Central memory CD4-positive, alpha-beta T cell (primary cell): ENCODE measurements at places on chromosomes 2 and 18.

GRCh38 chr2:217952409-217952808 lies 50.4 kb downstream of the TNS1 start:
- no peak for DNase-seq

DNA sequence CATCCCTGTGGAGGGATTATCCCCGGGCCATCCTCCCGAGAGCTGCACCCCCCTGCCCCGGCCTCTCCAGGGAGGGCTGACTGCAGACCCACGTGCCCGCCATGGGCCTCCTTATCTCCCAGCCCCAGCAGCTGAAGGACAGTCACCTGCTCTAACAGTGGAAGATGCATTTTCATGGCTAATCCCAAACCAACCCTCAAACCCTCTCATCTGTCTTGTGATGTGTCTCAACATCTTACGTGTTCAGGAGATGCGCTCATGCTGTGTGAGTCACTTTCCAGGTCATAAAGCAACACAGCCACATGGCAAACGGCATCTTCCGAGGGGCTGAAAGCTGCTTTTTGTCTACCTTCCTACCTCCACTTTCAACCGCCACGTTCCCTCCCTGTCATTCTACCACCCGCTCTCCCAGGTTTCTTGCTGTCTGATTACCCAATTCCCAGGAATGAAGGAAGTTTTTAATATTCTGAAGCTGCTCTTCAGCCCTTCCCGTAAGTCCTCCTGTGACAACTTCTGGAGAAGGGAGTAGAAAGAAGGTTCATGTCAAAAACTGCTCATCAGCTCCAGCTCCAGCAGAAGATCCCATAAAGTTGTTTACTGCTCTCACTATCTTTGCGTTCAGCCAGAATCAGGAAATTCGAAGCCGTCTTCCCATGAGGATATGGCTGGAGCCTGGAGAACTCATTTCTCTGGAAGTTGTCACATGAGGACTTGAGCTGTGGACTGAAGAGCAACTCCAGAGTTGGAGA lies 54.5 kb downstream of the MBP start:
- no peak for DNase-seq

DNA sequence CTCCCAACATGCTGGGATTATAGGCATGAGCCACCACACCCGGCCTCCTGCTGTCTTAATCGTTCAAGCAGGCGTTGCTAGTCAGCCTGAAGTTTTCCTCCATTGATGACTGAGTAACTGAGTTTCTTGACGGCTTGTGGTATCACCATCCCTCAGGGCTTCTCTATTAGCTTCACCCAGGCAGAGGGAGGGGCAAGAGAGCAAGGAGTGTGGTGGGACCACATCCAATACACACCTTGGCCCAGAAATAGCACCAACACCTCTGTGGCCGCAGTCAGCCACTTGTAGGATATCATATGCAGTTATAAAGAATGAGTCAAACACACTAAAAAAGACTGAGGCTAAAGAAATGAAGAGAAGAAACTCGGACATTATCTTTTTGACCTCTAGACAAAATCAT lies 1009.4 kb upstream of the CELF4 start:
- no peak for DNase-seq

- peak; percentile 50 for DNase-seq
Measured at GRCh38 chr2:61538920-61539520, 864 bp upstream of the XPO1 start.

DNA sequence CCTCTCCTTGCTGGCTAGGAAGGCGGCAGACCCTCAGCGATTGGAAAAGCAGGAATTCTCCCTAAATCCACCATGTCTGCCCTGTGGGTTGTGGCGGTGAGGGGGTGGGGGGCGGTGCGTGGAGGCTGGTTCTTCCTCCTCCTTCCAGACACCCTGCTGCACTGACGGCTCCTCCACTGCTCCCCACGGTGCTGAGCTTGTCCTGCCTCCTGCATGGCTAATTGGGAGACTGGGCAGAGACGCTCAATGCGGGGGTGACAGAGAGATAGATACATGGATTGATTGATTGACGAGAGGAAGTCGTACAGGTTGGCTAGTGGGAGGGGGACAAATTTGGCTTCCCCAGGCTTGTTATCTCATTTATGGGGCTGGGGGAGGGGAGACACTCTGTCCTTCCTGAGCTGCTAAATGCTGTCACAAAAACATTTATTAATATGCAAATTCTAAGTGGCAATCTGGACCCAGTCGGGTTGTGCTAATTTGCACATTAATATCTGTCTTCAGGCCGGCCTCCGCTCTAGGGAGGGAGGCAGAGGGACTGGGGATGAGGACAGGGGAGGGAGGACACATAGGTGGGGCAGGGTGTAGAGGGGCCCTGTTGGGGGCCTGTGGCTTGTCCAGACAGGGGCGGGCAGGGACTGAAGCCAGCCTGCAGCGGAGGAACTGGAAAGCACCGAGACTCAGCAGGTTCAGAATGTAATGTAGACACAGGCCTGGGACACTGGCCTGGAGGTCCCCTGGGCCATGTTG lies 181.6 kb downstream of the CELF4 start:
- no peak for DNase-seq

- DNase-seq = no peak
Measured at GRCh38 chr2:197239434-197239833, 71.1 kb downstream of the ANKRD44 start.

- no peak for DNase-seq
Measured at GRCh38 chr18:63788447-63789096, 13.4 kb downstream of the SERPINB7 start.

GRCh38 chr18:6414723-6415417 lies at the start of gene L3MBTL4:
TSS of gene L3MBTL4 (minus strand) at chr18:6414911. CDS start at chr18:6311625, 103,286 bp downstream.
- no peak for DNase-seq

DNA sequence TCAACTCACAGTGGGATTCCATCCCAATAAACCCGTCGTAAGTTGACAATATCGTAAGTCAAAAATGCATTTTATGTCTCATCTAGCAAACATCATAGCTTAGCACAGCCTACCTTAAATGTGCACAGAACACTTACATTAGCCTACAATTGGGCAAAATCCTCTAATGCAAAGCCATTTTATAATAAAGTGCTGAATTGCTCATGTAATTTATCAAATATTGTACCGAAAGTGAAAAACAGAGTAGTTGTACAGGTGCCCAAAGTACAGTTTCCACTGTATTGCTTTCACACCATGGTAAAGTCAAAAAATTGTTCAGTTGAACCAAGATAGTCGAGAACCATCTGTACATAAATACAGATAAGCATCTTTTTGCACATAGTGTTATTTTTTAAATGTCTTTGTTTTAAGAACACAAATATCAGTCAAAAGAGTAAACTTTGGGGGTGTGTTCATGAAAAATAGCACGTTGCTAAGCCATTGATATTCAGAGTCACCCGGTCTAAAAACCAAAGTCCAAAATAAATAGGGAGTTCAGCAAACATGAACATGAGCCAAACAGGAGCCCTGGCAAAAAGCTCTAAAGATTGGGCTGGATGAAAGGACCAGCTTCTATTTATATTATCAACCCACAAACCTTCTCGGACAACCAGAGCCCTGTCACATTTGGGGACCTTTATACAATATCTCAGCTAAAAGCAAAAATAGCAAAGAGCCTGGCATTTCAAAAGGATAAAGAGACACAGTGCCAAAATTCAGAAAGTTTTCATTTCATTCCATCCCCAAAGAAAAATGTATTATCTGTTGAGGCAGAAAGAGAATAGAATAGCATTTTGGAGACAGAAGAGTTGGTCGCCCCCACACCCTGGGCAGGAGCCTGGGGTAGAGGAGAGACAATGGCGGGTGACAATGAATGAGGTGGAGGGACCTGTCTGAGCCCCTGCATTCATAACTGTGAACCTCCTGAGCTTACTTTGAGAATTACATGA lies 105.9 kb upstream of the SH3BP4 start:
- DNase-seq = no peak

DNA sequence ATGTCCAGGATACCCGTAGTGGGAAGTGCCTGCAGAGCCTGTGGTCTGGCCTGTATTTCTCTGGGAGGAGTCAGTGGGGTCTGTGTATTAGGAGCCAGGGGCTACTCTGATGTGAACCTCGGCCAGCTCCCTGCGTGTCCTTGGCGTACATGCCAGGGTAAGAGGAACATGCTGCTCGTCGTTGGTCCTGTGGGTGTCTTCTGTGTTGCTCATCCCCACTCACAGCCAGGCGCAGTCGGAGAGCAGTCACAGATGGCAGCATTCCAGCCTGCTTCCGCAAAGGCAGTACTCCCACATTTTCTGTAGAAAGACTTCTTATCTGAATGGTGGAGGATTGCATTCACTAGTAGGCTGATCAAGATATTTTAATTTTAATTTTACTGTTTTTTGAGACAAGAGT lies 84.9 kb downstream of the DGKD start:
- no peak for DNase-seq

GRCh38 chr2:80968450-80968849 lies 663.9 kb upstream of the LRRTM1 start:
- DNase-seq = no peak

- no peak for DNase-seq
Measured at GRCh38 chr2:85611217-85611704, 605 bp downstream of the C2orf68 start.

GRCh38 chr18:59481436-59481835 lies 122.4 kb upstream of the LMAN1 start:
- no peak for DNase-seq

- DNase-seq = no peak
Measured at GRCh38 chr2:107817378-107817777, 9.3 kb upstream of the RGPD4 start.

DNA sequence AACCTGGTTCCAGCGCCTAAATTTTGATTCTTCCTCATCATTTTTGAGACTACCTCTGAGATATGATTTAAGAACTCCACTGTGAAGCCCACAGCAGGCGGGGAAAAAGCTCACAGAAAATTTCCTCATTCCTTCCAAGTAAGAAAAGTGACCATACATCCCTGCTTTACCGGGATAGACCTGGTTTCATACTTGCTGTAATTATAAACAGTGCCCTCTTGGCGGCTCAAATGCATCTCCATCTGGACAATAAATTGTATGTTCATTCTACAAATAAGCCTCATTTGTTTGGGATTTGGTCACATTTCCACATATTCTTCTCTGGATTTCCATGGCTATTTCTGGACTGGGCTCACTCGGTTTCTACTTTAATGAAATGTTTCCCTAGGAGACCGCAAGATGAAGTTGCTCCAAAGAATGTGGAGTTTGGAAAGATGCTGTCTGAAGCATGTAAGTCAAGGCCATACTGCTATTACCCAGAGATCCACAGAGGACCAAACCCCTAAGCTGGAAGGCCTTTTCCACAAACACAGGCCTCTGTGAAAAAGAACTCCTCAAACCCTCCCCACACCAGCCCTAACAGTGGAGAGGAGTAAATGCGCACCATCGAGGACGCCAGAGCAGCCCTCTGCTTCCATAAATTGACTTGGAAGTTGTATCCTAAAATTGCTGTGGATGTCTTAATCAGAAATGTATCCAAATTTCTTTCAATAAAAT lies 13.9 kb downstream of the STAT1 start:
- no peak for DNase-seq

DNA sequence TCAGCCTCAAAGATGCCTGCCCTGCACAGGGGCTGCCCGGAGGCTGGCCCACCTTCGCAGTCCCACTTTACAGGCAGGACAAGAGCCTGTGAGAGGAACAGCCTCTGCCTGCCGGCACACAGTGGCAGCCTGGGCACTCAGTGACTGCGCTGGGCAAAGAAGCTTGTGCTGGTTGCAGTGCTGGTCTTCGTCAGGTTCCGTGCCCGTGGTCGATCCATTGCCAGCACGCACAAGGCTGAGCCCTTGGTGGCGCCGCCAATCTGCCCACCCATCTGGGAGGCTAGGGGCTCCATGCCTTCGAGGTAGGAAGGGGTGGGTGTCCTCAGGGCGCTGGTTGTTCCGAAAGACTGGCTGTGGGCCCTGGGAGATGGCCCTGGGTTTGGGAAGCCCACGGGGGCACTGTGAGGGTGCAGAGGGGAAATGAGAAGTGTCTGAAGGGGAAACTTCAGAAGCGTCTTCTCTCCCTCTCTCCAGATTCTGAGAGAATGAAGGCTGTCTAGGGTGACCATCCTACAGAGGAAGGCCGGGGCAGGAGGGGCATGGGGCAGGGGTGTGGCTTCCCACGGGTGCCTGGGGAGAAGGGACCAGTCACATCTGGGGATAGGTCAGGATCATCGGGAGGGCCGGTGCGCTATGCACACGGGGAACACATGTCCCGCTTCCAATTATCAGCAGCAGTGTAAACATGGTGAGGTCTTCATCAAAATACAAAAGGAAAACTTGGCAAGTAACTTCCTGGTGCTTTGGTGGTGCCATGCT lies 49.1 kb upstream of the HS6ST1 start:
- no peak for DNase-seq

- DNase-seq = no peak
Measured at GRCh38 chr2:169091761-169092519, 22.6 kb downstream of the DHRS9 start.

- no peak for DNase-seq
Measured at GRCh38 chr2:238413368-238413767, 13.4 kb upstream of the ASB1 start.

GRCh38 chr2:193980599-193980998 lies 1676.4 kb upstream of the SLC39A10 start:
- no peak for DNase-seq

- no peak for DNase-seq
Measured at GRCh38 chr2:101371636-101372035, 15.7 kb downstream of the CREG2 start.

DNA sequence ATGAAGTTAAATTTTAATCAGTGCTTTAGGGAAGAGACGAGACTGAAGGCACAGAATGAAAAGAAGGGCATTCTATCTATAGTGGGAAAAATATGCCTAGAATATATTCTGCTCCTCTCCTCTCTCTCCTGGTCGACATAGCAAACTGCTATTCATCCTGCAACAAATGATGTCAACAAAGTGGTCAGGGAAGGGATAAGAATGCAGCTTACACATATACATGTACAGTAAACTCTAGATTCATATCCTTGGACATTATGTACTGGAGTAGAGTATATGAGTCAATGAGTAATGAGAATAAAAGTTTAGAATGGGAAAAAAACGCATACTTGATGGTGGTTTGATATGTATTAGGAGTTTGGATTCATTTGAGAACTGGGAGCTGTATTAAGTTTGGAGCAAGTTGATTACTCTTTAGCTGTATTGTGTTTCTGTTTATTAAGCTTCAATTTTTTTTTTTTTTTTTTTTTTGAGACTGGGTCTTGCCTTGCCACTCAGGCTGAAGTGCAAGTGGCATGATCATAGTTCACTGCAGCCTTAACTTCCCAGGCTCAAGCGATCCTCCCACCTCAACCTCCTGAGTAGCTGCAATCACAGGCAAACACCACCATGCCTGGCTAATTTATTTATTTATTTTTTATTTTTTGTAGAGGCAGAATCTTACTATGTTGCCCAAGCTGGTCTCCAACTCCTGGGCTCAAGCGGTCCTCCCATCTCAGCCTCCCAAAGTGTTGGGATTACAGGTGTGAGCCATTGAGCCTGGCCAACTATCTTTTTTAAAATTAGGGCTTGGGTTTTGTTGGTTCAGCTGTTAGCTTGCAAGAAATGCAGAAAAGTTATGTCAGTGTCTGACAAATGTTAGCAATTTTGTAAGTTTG lies 53.8 kb downstream of the STAT1 start:
- no peak for DNase-seq

GRCh38 chr18:3225588-3225987 lies 5.8 kb upstream of the MYOM1 start:
- DNase-seq = no peak

- no peak for DNase-seq
Measured at GRCh38 chr2:38218591-38218991, 142.6 kb upstream of the CYP1B1 start.
